ENCODE measurements at places on chromosomes 2 and 18.

GRCh38 chr18:14939141-14939540, 191.2 kb downstream of the ANKRD30B start:
- DNase-seq = no peak

- no peak for DNase-seq
Observed at GRCh38 chr2:207432453-207432852, 97.3 kb upstream of the CREB1 start.

DNA sequence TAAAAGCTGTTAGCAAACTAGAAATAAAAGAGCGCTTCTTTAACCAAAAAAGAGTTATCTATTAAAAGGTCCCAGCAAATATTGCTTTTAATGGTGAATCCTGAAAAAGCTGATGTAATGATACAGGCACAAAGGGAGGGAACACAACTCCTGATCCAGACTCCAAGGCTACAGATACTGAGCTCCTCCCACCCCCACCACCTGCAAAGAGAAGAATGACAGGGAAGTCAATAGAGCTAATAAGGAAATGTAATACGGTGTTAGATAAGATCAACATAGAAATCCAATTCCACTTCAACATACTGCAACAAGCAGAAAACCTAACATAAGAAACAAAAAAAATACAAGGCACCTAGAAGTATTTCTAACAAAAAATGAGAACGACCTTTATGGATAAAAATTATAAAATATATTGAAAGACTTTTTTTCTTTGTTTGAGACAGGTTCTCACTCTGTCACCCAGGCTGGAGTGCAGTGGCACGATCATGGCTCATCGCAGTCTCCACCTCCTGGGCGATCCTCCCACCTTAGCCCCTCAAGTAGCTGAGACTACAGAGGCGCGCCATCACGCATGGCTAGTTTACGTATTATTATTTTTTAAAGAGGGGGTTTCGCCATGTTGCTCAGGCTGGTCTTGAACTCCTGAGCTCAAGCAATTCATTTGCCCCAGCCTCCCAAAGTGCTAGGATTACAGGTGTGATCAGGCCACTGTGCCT, 192.2 kb downstream of the HDAC4 start:
- no peak for DNase-seq

- DNase-seq = no peak
Observed at GRCh38 chr2:29035016-29035745, 39.1 kb downstream of the PCARE start.

DNA sequence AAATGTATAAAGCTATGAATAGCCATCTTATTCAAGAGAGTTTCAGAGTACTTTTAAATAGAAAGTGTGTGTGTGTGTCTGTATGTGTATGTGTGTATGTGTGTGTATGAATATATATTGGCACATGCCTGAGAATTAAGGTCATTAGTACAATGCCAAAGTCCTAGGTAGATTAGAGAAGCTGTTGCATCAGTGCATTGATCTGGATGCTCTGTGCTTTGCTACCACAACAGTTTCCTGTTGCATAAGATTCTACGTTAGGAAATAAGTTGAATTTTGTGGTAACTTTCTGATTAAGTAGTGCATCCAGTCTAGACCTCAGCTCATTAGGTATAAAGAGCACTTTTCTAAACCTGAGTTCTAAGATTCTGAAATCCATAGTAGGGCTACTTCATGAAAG, 1102.8 kb upstream of the KLHL29 start:
- DNase-seq = no peak

GRCh38 chr2:12702168-12703121, 14.3 kb upstream of the TRIB2 start:
- no peak for DNase-seq

DNA sequence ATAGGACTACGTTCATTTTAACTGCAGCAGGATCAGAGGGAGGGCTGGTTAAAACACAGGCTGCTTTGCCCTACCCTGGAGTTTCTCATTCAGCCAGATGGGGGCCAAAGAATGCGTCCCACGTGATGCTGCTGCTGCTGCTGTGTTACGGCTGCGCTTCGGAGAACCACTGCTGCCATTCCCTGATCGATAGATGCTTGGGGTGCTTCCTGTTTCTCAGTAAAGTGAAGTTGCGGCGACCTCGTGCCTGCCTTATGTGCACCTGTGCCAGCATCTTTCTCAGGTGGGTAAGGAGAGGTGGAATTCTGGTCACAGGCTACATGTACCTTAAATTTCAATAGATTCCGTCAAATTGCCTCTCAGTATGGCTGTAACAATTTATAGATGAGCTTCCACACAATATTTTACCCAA, 24.7 kb upstream of the TOGARAM2 start:
- no peak for DNase-seq

DNA sequence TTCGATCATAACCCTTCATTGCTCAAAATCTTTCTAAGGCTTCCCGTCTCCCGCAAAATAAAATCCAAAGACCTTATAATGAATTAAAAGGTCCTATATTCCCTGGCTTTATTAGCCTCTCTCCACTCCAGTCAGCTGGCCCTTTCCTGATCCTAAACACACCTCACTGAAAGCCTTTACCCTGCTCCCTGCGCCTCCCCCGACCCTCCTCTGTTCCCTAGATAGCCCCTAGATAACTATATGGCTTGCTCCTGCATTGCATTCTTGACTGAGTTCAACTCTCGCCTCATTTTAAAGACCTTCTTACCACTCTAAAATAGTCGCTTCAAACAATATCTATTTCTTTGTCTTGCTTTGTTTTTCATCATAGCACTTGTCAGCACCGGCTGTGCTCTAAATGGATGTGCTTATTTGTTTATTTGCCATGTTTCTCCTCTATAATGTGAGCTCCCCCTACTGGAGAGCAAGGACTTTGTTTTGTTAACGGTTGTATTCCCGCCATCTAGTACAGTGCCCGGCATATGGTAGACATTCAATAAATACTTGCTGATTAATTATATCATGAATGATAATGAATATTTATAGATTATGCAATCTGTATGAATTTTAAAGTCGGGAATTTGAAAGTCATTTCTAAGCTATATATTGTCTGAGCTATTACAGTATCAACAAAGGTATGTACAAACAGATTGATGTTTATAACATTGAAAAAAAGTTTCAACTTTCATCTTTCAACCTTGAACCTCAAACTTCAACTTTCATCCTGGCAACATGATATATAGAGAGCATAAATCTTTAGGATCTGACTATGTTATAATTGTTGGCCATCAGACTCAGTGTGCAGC, 32.4 kb upstream of the VIT start:
- DNase-seq = no peak

GRCh38 chr18:23151414-23152099, 16.3 kb downstream of the CABLES1 start:
- DNase-seq = no peak

DNA sequence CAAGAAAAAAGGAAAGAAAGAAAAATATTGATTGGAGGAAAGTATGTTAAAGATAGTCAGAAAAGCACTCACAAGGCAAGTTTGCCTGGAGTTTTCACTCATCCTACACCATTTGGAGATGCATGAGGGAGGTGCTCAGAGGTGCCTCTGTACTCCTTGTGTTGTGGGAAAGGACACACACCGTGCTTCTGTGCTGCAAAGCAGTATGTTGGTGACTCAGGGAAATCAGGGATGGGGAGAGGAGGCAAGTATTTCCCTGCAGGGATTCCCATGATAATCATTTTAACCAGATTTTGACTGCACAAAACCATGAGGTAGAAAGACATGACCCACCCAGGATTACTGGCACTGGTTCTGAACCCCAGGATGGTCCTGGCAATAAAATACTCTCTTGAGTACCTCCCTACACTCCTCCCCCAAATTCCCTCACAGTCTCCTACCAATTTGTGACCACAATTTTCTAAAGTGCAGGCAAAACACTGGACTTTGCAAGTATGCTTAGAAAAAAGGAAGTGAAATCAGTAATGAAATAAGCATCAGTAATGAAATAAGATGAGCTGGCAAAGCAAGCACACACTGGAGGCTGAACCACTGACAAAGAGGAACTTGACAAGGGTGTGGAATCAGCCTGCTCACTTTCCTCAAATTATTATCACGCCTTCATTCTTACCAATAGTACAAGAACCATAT, 155.5 kb upstream of the ACVR2A start:
- DNase-seq = no peak

DNA sequence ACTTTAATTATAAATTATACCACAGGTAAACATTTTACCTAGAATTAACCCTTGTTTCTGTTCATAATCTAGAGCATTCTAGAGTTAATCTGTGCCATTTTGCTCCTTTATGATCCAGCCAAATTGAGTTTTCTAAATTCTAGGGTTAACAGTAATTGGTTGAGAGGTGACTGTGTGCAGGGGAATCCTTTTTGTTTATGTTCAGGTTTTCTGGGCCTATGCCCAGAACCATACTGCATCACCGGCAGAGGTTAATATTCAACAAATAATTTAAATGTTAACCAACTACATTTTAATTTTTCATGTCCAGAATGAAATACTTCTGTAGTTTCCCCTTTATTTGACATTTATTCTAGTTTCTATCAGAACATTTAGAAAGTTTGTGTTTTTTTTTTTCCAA, 32.3 kb downstream of the CARF start:
- no peak for DNase-seq

DNA sequence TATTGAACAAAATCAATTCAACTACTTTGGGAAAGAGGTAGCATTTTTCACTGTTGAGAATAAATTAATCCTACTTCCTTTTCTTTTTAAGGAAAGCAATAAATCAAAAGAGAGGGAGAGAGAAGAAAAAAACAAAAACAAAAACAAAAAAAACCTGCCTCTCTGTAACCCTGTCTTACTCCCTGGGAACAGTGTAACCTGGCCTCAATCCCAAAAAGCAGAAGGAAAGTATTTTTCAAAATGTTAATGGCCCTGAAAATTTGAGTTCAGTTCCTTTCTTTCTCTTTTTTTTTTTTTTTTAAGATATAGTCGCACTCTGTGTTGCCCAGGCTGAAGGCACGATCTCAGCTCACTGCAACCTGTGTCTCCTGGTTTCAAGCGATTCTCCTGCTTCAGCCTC, 35.9 kb downstream of the RHOB start:
- no peak for DNase-seq

DNA sequence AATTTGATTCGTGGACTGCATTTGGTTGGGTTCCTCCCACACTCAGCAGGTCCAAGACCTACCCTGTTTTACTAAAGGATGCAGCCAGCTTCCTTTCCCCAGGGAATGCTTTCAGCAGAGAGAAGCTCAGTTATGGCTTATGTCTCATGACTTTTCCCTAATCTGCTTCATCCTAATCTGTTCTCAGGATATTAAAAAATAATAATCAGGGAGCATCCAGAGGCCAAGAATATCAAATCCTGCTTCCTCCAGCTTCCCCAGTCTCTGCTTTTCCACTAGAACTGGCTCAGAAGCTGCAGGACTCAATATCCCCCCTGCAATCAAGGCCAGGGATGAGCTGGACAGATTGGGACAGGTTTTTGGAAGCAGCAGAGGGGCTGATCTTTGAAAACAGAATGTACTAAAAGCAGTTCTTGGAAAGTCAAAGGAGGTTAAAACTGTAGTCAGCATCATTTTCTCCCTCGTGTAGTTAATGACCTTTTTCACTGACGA, 326.9 kb upstream of the TNP1 start:
- no peak for DNase-seq

DNA sequence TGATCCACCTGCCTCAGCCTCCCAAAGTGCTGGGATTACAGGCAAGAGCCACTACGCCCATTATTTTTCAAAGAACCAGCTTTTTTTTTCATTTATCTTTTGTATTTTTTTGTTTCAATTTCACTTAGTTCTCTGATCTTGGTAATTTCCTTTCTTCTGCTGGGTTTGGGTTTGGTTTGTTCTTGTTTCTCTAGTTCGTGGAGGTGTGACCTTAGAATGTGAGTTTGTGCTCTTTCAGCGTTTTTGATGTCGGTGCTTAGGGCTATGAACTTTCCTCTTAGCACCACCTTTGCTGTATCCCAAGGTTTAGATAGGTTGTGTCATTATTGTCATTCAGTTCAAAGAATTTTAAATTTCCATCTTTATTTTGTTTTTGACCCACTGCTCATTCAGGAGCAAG, 86.7 kb upstream of the MSTN start:
- DNase-seq = no peak

GRCh38 chr2:217415316-217415715, 555.5 kb upstream of the TNP1 start:
- DNase-seq = no peak

DNA sequence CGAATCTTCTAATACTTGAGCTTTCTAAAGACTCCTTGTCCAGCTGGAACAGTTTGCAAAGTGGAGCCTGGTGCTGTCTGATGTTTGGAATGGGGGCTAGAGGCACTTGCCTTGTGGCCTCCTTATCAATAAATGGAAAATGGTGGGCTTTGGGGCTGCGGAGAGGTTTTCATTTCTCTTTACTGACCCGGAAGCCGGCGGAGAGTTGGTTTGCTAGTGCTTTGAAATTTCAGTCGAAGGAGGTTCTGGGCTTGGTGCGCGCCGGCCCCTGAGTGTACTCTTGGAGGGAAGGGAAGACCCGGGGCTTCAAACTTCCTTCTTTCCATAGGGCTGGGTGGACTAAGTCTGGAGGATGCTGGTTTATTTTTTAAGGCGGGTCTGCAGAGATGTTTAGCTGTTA, 714 bp downstream of the RPIA start:
- no peak for DNase-seq

DNA sequence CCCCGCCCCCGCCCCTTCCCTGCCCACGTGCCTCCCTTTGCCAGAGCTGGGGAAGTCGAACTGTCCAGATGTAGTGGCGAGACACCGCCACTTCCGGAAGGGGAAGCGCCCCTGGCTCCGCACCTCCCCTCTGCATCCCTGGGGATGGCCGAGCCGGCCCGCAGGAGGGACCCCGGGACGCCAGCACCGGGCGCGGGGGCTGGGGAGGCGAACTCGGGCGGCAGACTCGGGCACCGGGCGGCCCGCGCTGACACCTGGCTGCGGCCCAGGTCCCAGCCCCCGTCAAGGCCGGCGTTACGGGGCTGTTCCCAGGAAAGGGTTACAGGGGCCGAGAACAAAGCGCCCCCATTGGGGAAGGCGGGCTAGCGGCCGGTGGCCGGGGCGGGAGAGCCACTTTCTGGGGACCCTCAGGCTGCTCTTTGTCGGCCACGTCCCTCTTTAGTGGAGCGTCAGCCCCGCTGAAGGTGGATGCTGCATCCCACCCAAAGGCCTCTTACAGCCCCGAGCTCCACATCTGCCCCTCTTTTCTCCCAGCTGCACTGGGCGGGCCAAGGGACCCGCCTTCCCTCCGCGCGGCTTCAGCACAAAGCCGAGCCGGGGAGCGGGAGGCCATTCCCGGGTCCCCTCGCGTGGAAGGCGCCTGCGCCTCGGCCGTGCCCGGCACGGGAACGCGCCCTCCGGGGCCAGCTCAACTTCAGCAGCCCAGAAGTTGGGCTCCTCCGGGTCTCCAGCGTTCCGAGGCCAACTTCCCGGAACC, 1.3 kb downstream of the SDC1 start:
- DNase-seq = no peak

- no peak for DNase-seq
Observed at GRCh38 chr2:108404784-108405397, 27.1 kb downstream of the SULT1C4 start.

GRCh38 chr2:70330476-70330875, 28.6 kb upstream of the FAM136A start:
- DNase-seq = no peak

- no peak for DNase-seq
Observed at GRCh38 chr2:207012461-207012860, 73.1 kb downstream of the CPO start.

- no peak for DNase-seq
Observed at GRCh38 chr2:145283131-145283530, 763.2 kb upstream of the ZEB2 start.

All from stimulated activated CD8-positive, alpha-beta memory T cell treated with anti-CD3 and anti-CD28 coated beads, Interleukin-4, amount 100 ng/mL, for 4 hours (primary cell).